ENCODE measurements at places on chromosomes 1 and 21.

DNA sequence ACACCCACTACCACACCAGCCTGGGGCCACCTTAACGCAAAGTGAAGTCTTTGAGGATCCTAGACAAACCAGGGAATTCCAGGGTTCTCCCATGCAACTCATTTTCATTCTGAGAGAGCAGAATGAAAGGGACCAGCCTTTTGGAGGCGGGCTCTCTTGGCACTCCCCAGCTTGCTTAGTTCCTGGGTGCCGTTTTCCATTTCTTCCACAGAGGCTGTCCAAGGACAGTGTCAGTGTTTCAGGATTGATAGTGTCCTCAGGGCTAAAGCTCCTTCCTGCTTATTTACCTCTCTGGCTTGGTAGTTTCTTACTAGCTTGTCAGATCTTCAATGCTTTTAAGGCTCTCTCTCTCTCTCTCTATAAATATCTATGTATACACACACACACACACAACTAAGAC is 30.1 kb upstream of the GNG4 start:
- no peaks in the 10 kb centered on the region for H3K27me3 ChIP-seq
- H3K4me1 ChIP-seq, result no peaks in the 10 kb centered on the region
- H3K27ac ChIP-seq, result no peak overlapping the region
- no peak overlapping the region for H3K4me3 ChIP-seq

DNA sequence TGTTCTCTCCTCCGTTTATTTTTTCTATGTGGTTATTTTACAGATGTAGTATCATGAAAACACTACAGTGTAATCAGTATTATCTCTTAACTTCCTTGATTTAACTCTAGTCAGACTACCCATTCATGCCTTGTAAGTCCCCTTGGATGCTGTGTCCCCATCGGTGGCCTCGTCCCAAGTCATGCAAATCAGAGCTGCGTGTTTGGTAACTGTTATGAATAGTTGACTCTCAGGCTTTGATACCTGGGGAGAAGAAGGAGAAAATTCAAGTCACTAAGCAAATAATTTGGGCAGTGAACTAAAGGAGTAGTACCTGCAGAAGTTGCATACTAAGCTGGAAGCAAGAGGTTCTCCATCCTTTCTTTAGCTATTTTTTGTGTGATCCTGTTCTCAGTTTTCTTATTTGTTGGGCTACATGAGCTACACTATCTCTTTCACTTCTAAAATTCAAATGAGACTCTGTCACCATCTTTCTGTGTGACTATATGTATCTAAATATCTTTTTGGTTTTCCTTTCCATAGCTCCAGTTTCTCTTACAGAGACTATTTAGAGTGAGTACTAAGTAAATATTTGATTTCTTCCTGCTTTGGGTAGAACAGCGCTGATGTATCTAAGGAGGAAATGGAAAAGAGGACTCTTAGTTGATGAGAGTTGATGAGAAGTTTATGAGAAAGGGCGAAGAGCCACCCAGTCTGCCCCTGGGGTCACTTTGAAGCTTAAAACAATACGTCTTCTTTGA is 50.9 kb downstream of the VANGL2 start:
- H3K36me3 ChIP-seq, result no peaks in the 10 kb centered on the region
- peak; percentile 45 for DNase-seq

DNA sequence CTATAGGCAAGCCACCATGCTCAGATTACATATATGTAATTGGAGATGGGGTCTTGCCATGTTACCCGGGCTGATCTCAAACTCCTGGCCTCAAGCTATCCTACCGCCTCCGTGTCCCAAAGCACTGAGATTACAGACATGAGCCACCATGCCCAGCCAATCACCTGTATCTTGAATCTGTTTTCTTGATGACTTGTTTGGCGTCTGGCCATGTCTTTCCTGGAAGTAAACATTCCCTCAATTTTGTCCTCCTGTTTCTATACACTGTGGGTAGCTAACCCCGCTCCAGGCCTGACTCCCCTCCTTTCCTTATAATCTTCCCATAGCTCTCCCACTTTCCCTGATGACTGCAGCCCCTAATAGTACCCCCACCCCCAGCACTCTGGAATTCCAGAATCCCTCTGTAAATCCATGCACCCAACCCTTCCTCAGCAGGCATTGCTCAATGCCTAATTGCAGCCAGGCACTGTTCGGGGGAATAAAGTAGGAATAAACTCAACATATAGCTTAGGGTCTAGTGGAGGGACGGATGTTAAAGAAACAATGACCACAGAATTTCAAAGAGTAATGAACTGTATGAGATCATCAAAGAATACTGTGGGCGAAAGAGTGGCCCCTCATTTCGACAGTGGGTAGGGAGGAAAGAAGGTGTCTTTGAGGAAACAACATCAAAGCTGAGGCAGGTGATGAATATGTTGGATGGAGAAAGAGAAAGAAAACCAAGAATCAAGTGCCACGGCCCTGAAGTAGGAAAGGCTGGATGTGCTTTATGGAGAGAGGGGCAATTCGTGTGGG is 161.5 kb downstream of the ADSS2 start:
- H3K4me3 ChIP-seq, result no peak overlapping the region
- no peak overlapping the region for H3K27ac ChIP-seq
- H3K36me3 ChIP-seq, result no peaks in the 10 kb centered on the region
- H3K4me1 ChIP-seq, result peaks cover 3% of the 10 kb centered on the region
- H3K27me3 ChIP-seq, result peaks cover 17% of the 10 kb centered on the region

- no peak overlapping the region for H3K27ac ChIP-seq
- no peaks in the 10 kb centered on the region for H3K36me3 ChIP-seq
- H3K27me3 ChIP-seq, result peaks cover 1% of the 10 kb centered on the region
- no peaks in the 10 kb centered on the region for H3K4me1 ChIP-seq
- DNase-seq, result peak; percentile 80
- H3K4me3 ChIP-seq, result no peak overlapping the region
Measured at GRCh38 chr1:162847839-162848453, 13.0 kb downstream of the CCDC190 start.

GRCh38 chr1:41955461-41956159 is 36.9 kb upstream of the HIVEP3 start:
- H3K4me3 ChIP-seq, result no peak overlapping the region
- H3K27ac ChIP-seq, result no peak overlapping the region
- DNase-seq, result peak; percentile 33
- H3K36me3 ChIP-seq, result peaks cover 12% of the 10 kb centered on the region
- peaks cover 32% of the 10 kb centered on the region for H3K4me1 ChIP-seq
- no peaks in the 10 kb centered on the region for H3K27me3 ChIP-seq

DNA sequence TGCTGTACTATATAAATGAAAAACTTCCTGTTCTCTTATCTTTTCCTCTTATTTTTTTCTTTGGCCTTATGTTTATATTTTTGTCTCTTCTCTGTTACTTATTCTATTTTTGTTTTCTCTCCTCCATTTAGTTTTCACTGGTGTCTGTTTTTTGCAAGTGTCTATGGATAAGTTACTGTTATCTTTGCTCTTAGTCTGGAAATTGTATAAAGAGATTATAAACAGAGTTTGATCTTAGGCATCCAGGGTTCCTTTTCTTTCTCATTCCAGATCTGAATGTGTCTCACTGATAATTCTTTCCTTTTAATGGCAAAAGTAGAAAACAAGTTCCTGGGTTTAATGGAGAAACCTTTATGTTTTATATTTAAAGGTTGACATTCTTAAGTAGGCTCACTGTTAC is 34.5 kb downstream of the MAN1A2 start:
- peaks cover 25% of the 10 kb centered on the region for H3K4me1 ChIP-seq
- H3K36me3 ChIP-seq, result peaks cover 33% of the 10 kb centered on the region
- DNase-seq, result no peak
- no peak overlapping the region for H3K27ac ChIP-seq

- no peaks in the 10 kb centered on the region for H3K4me1 ChIP-seq
- DNase-seq, result no peak
- H3K27me3 ChIP-seq, result peaks cover 1% of the 10 kb centered on the region
- no peaks in the 10 kb centered on the region for H3K36me3 ChIP-seq
- H3K27ac ChIP-seq, result no peak overlapping the region
Measured at GRCh38 chr1:87673748-87674147, 345.1 kb downstream of the LMO4 start.

- H3K36me3 ChIP-seq, result peaks cover 1% of the 10 kb centered on the region
- no peak for DNase-seq
- peaks cover 59% of the 10 kb centered on the region for H3K4me1 ChIP-seq
- no peak overlapping the region for H3K27ac ChIP-seq
- H3K27me3 ChIP-seq, result no peaks in the 10 kb centered on the region
Measured at GRCh38 chr1:145959333-145959732, 1.5 kb upstream of the LIX1L start.

DNA sequence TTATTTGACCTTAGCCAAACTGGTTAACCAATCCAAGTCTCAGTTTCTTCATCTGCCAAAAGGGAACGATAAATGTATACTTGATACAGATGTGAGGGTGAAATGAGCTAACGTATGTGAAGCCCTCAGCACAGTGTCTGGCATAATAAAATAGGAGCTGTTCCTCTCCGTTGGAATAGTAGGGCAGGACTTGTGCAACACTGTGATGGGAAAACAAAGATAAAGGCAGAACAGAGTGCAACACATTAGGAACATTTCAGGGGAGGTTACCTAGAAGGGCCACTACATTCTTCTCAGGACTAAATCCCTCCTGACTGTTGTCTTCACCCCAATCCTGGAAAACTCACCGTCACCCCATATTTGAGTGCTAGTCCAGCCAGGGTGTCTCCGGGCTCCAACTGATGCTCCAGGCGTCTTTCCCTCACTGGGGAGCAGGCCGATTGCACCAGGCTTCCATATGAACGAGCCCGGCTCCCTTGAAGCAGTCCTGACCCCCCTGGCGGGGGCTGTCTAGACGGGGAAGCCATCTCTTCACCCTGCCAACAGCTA is 896 bp downstream of the LYSMD1 start:
- DNase-seq, result no peak
- peak overlapping the region; percentile 92 for H3K4me3 ChIP-seq
- peaks cover 57% of the 10 kb centered on the region for H3K4me1 ChIP-seq
- H3K27ac ChIP-seq, result peak overlapping the region; percentile 10
- H3K36me3 ChIP-seq, result peaks cover 36% of the 10 kb centered on the region

GRCh38 chr1:154129391-154129970 is 25.4 kb downstream of the NUP210L start:
- no peaks in the 10 kb centered on the region for H3K27me3 ChIP-seq
- no peak for DNase-seq
- no peaks in the 10 kb centered on the region for H3K36me3 ChIP-seq
- no peak overlapping the region for H3K27ac ChIP-seq
- H3K4me3 ChIP-seq, result no peak overlapping the region
- peaks cover 12% of the 10 kb centered on the region for H3K4me1 ChIP-seq

DNA sequence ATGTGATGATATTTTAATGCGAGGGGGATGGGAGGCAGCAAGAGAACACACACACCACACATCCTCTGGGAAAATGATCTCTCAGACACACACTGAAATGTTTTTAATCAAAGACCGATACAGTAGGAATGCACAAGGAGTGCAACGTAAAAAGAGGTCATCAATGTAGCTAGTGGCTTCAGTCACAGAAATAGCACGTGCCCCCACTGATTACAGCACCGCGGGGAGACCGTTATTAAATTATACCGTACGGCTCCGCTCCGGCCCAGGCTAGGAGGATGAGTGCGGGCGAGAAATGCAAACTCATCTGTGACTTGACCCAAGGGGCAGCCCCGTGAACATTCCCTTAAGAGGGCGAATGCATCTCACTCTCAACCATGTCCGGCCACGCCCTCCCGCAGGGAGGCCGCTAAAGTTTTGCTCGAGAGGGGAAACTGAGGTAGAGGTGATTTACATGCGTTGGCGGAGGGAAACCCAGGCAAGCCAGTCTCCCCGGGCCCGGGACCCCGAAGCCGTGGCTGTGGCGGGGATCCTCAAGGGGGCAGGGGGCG is 552 bp downstream of the UBR4 start:
- peak overlapping the region; percentile 96 for H3K27ac ChIP-seq
- H3K4me1 ChIP-seq, result peaks cover 74% of the 10 kb centered on the region
- peak overlapping the region; percentile 94 for H3K4me3 ChIP-seq
- peak; percentile 84 for DNase-seq
- H3K36me3 ChIP-seq, result peaks cover 17% of the 10 kb centered on the region

DNA sequence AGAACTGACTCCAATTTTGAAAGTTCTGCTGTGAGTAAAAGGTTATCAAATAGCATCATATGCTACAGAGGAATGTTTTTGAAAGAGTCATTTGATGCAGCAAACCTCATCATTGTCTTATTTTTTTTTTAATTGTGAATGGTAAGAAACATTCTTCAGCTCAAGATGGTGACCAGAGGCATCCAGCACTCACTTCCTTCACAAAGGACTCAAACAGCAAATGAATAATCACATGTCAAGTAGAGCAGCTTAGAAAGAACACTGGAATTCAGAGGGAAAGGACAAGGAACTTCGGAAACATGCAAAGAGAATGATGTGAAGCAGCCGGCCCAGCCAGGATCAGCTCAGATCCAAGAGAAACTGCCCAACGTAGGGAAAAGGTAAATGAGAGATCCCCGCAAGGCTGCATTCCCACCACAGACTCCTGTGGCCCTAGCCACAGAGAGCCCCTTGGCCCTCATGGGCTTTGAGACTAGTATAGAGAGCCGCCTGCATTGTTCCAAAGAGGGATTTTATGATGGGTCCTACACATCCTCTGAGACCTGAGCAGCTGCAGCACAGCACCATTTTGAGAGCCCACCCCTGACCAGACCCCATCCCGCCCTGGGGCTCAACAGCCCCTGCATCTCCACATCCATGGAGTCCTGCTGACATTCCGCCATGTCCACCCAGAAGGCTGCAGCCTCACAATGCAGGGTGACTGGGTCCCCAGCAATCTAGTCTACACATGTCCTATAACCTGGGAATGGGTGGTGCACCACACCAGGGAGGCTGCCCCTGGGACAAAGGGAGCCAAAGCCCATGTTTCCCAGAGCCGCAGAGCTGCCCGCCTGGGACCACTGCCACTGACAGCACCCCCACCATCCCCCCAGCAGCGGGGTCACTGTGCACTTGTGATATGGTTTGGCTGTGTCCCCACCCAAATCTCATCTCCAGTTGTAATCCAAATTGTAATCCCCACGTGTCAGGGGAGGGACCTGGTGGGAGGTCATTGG is 21.2 kb upstream of the UTS2 start:
- H3K27me3 ChIP-seq, result peaks cover 7% of the 10 kb centered on the region
- no peak overlapping the region for H3K27ac ChIP-seq
- H3K4me3 ChIP-seq, result no peak overlapping the region
- DNase-seq, result no peak
- peaks cover 5% of the 10 kb centered on the region for H3K36me3 ChIP-seq

GRCh38 chr21:44761011-44761729 is 40.5 kb downstream of the UBE2G2 start:
- H3K4me1 ChIP-seq, result peaks cover 13% of the 10 kb centered on the region
- DNase-seq, result peak; percentile 28
- H3K27ac ChIP-seq, result no peak overlapping the region
- H3K27me3 ChIP-seq, result no peaks in the 10 kb centered on the region
- H3K36me3 ChIP-seq, result no peaks in the 10 kb centered on the region

- no peak for DNase-seq
- H3K27me3 ChIP-seq, result peaks cover 12% of the 10 kb centered on the region
- no peaks in the 10 kb centered on the region for H3K36me3 ChIP-seq
- H3K4me3 ChIP-seq, result no peak overlapping the region
- no peak overlapping the region for H3K27ac ChIP-seq
- H3K4me1 ChIP-seq, result peaks cover 1% of the 10 kb centered on the region
Measured at GRCh38 chr1:164565357-164565756, 6.4 kb downstream of the PBX1 start.

- H3K27ac ChIP-seq, result no peak overlapping the region
- no peak overlapping the region for H3K4me3 ChIP-seq
- DNase-seq, result no peak
- peaks cover 12% of the 10 kb centered on the region for H3K4me1 ChIP-seq
- no peaks in the 10 kb centered on the region for H3K36me3 ChIP-seq
- H3K27me3 ChIP-seq, result peaks cover 3% of the 10 kb centered on the region
Measured at GRCh38 chr1:43063394-43064219, 104.9 kb upstream of the SLC2A1 start.
